Stimulated activated CD4-positive, alpha-beta T cell treated with anti-CD3 and anti-CD28 coated beads, Interleukin-4, amount 100 ng/mL, for 4 hours (primary cell): ENCODE measurements at places on chromosomes 4 and X.

DNA sequence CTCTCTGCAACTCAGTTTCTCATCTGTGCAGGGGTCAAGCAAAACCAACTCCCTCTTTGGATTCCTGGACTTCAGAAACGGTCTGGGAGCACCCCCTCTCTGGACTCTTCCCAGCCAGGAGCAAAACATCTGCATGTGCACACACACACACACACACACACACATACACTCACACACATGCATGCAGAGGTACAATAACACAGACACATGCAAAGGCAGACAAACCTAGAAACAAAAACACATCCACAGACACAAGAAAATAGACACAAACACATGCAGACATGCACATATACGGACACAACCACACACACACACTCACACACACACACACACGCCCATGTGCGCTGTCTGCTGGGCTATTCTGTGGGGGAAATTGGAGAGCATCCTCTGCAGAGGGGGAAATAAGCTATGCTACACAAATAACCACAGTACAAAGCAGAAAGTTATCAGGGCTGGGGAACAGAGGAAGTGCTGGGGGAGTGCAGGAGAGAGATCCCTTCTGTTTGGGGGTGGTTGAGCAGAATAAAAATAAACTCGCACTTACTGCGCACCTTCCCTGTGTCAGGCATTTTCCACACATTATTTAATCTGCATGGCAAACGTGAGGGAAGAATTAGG, 19.9 kb downstream of the IQSEC2 start:
- peak; percentile 2 for DNase-seq

DNA sequence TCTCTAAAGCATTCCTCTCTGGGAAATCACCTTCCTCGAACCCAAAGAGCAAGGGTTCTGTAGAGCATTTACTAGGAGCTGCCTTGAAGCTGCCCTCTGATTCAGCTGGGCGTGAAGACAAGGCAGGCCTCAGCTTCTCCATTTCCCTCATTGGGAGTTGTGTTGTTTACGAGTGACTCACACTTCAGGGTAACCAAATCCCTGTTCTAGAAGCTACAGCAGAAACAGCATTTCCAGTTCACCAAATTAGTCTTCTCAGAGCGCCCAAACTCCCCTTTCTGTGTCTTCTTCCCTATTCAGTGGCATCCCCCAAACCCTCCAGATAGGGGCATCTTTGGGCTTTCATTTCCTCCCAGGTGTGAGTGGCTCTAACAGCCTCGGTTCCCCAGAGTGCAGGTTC, 863 bp upstream of the XPNPEP2 start:
- no peak for DNase-seq

- no peak for DNase-seq
These were observed 97.1 kb downstream of the ENOX2 start for GRCh38 chrX:130805903-130806302.

DNA sequence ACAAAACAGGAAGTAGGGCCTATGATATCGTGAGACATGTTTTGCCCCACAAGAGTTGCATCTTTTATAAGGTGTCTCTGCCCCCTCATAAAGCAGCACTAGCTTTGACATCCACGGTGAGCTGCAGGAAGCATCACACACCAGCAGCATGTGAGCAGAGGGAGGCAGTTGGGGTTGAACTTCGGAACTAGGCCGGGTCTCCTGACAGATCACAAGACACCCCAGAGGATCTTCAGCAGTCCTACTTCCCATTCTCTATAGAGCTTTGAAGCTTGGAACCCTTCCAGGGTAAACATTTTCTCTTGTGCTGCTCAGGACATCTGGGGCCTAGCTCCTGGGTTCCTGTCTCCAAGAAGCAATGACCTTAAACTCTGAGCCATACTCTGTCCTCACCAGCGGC, 27.5 kb downstream of the YY2 start:
- no peak for DNase-seq

DNA sequence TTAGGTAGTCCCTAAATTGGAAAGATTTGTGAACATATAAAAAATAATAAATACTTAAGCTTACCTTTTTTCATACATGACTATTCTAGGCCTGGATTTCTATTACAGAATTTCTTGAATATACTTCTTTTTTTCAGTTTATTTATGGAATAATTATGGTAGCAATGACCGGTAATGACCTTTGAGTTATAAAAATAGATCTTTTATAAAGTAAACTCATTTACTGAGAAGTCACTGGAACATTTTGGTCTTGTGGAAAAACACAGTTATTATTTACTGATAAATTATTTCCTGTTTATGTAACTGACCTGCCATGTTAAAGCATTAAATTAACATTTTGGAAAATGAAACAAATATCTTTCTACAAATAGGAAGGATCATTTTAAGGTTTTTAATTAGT, 80.4 kb upstream of the RASGEF1B start:
- DNase-seq = no peak

GRCh38 chr4:41028392-41029076, 185.8 kb downstream of the APBB2 start:
- no peak for DNase-seq
